ENCODE measurements at places on chromosomes 2 and 18.

DNA sequence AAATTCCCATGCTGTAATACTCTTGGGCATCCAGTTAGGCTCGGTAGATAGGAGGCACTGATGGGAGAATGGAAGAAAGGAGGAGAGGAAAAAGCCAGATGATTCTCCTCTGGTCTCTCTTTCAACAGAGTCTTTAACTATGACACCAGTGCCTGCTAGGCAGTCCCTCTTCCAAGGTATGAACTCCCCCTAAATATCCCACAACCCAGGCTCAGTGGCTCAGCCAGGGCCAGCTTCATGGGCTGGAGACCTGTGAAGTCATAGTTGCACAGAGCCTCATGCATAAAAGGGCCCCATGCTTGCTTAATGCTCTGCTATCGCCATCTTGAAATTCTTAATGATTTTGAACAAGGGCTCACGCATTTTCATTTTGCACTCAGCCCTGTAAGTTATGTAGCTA lies 869.2 kb upstream of the GCFC2 start:
- DNase-seq = no peak

DNA sequence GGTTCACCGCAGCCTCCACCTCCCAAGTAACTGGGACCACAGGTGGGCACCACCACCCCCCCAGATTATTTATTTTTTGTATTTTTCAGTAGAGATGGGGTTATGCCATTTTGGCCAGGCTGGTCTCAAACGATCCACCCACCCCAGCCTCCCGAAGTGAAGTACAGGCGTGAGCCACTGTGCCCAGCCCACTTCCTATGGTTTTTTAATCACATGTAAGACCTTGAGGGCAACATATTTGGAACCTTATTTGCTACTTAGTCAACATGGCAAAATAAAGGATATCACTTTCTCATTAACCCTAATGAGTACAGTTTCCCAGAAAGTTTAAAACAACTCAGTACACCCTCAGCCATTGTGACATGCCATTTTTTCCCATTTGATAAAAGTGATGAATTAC lies 64.7 kb downstream of the EIF5B start:
- DNase-seq = no peak

DNA sequence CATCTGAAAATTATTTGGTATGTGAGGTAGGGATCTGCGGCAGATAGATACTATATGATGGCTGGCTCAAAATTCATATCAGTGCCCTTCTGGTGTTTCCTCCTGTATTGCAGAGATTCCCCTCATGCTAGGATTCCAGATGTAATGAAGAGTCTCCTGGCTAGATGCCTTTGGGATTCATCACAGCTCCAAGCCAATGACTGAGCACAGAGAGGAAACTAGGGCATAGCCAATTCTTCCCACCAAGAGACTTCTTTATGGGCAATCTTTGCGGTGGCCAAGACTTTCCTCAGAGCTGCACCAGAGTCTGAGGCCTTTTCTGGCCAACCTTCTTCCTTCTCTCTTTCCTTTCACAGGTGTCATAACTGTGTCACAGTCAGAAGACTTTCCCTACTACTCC lies 25.5 kb upstream of the CIB4 start:
- DNase-seq = no peak

- DNase-seq = no peak
Observed at GRCh38 chr2:75074228-75074627, 115.8 kb downstream of the POLE4 start.

DNA sequence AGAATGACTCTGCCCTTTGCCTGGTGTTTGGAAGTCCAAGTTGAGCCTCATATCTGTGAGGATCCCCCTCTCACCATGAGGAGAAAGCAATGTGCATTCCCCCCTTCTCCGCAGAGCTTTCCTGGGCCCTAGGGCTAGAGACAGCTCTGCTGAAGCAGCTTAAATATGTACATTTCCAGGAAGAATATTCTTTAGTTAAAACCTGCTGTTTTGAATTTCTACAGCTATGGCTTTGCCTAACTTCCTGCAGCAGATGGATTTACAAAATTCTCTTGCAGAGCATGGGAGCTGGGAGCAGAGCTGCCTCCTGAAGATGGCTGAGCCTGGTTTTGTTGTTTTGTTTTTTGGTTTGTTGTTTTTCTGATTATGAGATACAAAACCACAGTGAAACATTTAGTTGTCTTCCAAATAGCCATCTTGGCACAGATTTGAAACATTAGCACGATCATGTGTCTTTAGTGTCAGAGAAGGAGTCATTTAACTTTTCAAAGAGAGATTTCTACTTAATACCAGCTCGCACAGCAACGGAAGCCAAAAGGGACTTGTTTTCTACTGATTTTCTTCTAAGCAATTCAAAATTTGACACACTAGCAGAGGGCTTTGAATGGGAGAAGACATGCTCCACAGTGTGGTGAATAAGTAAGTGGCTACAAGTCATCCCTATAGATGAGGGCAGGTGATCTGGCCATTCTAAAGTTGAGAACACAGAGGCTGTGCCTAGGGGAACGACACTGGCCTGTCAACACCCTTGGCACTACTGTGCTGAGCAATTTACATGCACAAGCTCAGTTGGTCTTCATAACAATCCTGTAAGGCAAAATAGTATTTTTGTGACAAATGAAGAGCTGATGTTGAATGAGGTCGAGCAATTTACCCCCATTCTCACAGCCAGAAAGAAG lies 222.6 kb downstream of the MREG start:
- DNase-seq = no peak

DNA sequence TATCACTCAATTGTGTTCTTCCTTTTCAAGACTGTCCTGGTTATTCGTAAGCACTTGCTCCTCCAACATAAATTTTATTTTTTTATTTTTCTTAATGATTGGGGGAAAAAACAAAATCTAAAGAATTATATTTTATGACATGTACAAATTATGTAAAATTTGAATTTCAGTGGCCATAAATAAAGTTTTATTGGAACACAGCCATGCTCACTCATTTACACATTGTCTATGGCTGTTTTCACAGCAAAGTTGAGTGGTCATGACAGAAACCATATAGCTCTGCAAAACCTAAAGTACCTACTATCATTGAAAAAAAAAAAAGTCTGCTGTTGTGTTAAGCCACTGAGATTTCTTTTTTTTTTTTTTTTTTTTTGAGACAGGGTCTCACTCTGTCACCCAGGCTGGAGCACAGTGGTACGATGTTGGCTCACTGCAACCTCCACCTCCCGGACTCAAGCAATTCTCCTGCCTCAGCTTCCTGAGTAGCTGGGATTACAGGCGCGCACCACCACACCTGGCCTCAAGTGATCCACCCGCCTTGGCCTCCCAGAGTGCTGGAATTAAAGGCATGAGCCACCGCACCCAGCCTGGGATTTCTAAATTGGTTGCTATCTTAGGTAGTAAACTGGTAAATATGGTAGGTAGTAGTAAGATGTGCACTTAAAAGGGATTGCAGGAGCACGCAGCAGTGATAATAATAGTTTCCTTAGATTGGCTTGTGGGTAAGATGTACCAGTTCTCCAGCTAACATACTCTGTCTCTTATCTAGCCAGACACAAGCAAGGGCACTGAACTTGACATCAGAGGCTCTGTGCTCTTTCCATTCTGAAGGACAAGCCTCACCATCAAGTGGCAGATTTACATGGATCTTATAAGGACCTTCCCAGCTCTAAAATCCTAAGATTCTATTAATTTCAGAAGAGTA lies 44.4 kb downstream of the KCNG3 start:
- DNase-seq = no peak

GRCh38 chr2:214019229-214019972 lies 391.5 kb upstream of the VWC2L start:
- DNase-seq = no peak

DNA sequence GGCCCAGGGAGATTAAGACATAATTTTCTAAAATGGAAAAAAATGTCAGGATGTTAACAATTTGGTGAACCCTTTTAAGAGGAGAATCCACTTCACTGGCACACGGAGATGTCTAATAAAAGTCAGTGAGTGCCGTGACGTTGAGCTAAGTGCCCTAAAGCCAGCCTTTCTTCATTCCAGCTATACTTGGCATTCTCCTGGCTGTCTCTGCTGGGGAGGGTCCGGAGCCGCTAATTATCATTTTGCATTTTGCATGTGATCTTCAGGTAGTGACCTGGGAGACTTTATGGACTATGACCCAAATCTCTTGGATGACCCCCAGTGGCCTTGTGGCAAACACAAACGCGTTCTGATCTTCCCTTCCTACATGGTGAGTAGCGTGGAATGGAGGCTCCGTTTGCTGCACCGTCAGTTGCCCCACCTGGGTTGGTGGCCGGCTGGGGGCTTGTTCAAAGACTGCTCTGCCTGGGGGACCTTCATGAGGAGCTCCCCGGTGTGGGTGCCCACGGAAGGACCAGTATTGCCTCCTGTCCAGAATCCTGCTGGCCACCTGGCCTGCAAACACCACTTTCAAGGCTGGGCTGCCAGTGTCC lies 101.7 kb downstream of the CABLES1 start:
- no peak for DNase-seq

- no peak for DNase-seq
Observed at GRCh38 chr2:61816480-61817355, 37.1 kb downstream of the FAM161A start.

GRCh38 chr2:36356990-36357846 lies 1.6 kb downstream of the CRIM1 start:
- peak; percentile 21 for DNase-seq

DNA sequence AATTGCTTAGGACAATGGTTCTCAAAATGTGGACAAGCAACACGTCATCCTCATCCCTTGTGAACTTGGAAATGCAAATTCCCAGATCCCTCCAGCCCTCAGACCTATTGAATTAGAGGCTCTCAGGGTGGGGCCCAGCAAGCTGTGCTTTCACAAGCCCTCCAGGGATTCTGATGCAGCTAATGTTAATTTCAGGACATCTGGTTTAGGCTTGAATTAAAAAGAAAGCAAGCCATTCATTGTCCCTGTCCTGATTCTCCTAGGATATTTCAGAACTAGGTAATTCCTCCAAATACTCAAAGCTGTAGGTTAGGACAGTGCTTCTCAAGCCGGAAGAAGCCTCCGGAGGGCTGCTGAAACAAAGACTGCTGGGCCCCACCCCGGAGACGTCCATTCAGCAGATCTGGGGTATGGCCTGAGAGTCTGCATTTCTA lies 26.0 kb upstream of the GLI2 start:
- DNase-seq = no peak

DNA sequence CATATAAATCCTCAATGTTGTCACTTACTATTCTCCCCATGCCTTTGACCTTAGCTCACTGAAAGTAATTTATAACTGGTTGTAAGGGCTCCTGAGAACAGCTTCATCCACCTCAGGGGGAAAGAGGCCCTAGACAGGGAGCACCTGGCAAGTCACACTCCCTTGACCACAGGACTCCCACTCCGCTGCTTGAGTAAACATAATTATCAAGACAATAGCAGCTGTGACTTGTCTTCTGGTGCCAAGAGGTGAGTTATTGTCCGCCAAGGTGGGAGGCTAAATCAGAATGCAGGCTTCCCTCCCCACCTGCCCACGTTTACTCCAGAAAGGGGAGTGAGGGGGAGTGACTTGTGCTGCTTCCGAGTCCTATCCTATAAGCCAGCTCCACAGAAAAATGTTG lies 230.6 kb upstream of the LRATD1 start:
- no peak for DNase-seq

DNA sequence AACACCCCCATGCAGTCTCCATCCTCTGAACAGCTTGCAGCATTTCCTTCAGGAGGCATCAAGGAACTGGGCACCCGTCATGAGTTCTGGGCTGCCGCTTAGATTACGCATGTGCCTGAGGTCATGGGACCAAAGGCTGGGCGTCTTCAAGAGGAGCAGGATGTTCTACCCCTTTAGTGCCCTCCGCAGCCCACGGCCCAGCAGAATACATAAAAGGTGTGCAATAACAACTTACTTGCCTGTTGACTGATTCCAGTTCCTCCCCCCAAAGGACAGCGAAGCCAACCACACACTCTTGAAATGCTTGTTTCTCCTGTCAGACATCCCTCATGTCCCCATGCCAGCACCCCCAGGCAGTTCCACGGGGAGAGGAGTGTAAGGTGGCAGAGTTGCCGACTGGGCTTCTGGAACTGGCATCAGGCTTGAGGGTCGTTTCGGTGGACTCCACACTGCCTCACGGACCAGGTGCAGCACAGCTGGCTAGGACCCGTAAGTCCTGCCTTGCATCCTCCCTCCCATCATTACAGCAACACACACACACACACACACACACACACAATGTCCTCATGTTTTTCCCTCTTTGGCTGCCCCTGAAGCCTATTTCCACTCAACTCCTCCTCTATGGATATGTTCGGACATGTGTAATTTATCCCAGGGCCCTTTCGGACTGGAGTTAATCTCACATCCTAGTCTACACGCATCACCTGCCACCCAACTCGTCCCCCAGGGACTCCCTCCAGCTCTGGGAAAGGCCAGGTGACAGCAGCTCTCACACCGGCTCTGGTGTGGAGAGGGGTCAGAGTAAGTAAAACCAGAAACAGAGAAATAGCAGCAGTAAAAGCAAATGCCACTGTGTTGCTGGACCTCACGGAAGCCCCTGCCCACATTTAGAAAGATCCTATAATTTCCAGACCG lies 200.7 kb downstream of the BCL11A start:
- DNase-seq = no peak

DNA sequence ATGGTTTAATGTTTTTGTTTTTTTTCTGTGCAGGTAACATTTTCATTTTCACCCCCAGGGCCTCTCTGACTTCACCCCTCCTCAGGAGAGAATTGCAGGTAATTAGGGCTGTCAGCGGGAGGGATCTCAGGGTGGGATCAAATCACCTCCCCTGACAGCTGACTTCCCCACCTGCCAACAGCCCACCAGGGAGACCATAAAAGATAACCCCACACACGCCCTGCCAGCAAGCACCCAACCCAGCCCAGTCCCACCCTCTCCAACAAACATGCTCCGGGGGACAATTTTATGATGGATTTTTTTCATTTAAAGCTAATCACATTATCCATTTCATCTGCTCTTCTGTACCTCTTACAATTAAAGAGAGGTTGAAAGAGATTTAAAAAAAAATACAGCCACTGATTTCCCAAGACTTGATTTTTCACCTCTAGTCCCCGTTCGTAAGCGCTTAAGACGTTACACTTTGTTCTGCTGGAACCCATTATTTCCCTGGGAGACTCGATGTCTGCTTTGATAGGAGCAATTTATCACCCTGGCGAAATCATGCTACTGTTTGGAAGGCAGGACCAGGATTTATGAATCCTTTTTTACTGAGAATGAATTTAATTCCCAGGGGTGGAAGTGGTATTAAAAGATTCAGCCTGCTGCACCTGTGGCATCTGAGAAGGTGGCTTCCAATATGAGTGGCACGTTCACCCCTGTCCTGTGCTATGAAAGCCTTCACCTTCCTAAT lies 232.9 kb upstream of the ID2 start:
- no peak for DNase-seq

DNA sequence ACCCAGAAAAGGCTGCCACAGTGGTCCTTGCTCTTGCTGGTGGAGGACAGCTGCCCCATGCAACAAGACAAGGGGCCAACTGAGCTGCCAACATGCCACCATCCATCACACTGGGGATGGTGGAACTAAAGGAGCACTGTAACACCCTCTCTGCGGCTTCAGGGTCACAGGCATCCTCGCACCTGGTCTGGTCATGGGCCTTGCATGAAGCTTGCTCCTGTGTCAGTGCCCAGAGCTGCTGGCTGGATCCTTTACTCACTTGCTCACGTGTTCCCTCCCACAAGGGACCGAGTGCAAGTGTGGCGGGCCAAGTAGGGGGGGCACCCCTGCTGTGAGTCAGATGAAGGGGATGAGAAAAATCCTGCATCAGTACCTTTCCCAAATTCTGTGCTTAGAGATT lies 972.3 kb upstream of the DDX18 start:
- no peak for DNase-seq

- no peak for DNase-seq
Observed at GRCh38 chr2:58714238-58714637, 473.1 kb upstream of the FANCL start.

Data from CD4-positive, alpha-beta T cell treated with Interleukin-10 for 1 hour (primary cell).